ENCODE measurements at places on chromosomes 13 and 19.

- DNase-seq, result no peak
These were observed 29.2 kb downstream of the PHF11 start for GRCh38 chr13:49524740-49525501.

DNA sequence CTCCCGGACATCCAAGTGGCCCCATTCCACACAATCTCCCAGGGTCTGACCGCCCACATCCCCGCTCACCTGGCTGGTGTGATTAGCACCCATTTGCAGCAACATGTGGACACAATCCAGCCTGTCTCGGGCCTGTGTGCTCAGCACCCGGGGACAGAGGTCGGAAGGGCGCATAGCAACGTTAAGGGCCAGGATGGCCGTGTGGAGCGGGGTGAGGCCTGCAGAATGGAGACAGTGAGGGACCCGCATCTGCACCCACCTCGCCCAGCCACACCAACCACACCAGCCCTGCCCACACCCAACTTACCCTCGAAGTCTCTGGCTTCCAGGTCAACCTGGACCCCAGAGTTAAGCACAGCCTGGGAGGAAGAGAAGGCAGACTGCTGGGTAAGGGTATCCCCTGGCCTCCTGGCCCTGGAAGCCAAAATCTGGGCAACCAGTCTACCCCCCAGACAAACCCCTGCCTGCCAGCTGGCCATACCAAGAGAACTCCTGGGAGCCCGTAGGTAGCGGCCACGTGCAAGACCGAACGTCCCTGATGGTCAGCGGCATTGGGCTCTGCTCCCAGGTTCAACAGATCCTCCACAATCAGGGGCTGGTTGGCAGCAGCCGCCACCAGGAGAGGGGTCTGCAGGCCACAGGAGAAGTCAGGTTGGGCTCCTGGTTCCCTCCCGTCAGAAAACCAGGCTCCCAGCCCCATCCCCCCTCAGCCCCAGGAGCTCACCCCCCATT, 4.3 kb downstream of the NFKBID start:
- DNase-seq, result peak; percentile 16

- no peak for DNase-seq
These were observed 123.6 kb downstream of the NALCN start for GRCh38 chr13:101292711-101293110.

DNA sequence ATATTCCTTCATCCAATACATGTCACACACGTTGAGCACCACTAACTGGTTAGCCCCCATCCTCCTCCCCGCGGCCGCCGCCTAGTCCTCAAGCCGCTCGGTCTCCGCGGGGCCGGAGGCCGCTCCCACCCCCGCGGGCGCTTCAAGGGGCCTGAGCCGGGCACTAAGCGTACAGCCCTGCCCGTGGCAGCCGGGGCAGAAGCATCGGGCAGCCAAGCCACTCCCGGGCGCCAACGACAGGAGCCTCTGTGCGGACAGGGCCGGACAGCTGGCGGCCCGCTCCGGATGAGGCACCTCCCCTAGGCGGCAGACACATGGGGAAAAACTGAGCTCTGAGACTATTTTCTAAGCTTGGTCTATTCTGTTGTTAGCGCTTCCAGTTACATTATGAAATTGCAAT, 2.8 kb upstream of the ZNF543 start:
- no peak for DNase-seq

DNA sequence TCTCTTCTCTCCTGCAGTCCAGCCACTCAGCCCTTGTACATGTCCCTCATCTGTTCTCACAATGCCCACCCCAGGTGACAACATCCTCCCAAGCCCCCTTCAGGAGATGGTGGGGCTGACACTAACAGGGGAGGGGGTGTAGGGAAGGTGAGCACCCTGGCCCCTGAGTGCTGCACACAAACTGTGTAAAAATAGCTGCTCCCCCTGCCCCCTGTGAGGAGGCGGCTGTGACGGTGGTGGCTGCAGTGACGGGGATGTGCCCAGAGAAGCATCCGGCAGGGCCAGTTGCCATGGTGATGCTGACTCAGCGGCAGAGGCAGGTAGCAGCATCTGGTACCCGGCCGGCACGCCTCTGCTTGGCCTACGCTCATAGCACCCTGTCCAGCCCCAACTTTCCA, 13.0 kb upstream of the JUND start:
- no peak for DNase-seq

DNA sequence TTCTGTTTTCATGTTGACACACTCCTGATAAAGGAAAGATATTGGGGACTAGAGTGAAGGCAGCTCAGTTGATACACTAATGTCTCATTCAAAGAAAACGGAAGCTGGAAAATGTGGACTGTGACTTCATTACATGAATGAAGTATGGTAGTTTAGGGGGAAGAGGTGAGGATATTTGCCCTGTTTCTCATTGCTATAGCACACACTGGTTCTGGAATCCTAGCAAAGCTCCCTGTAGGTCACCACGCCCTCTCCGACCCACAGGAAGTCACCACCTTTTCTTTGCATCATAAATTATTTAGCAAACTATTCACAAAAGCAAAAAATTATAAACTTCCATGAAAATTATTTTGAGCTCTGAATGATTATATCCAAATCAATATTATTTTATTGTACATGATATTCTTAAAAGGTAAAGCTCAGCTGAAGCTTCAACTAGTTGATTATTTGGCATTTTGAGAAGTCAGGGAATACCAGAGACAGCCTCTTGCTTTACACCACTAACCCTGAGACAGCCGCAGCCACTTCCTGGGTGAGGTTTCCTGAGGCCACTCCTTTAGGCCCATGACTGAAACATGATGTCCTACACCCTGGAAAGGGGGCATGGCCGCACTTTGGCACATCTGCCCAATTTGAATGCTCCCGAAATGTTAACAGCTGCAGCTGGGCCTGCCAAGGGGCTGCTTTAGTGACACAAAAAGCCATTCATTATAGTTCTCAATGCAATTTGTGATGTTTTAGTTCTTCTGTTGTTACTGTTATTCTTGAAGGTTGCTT, 50.0 kb upstream of the WDFY2 start:
- no peak for DNase-seq

DNA sequence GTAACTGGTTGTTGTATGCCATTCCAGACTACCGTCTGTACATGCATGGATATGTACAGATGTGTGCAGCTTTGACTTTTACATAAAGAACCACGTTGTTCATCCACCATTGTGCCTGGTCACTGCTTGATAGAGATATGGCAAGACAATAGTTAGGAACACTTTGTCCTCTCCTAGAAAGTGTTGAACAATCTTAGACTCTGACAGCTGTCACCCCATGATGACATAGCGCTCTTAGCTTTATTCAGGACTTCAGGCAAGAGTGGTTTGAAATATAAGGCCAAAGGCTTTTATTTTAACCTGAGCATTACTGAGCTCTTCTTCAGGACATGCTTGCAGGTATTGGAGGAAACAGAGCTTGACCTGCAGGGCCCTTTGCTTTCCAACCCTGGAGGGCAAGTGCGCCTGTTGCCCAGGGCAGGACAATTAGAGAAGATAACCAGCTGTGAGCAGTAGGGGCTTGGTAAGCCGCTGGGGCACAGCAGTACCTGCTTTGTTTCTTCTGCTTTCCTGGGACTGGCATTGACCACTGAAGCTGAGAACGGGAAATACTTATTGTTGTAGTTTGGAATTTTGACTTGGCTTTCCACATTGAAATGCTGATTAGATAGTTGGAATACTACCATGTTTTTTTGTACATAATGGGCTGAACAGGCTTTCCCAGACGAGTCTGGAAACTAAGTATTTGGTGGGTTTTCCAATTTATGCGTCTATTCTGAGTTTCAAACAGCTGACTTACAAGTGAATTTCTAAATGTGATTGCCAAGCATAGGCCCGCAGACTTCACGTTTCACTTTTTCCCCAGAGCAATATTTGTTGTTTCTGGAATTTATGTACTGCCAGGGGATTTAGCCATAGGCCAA, 51.1 kb downstream of the GARRE1 start:
- DNase-seq, result no peak

DNA sequence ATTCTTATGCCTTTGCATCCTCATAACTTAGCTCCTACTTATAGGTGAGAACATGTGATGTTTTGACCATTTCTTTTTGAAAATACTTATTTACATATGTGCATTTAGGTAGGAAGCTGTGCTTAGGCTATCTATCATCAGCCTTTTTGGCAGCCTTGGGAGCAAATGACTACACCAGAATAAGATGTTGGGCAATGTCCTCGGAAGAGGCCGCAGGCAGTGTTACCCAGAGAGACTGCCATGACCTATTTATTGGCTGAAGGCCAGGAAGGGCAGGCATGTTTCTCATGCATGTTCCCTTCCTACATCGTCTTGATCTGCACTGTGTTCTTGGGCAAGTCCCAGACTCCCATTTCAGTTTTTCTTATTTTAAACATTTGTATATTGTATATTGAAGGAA, 122.3 kb downstream of the B3GLCT start:
- no peak for DNase-seq

GRCh38 chr13:39616087-39616694, 13.2 kb upstream of the LHFPL6 start:
- peak; percentile 76 for DNase-seq

GRCh38 chr13:111893071-111893606, 173.8 kb upstream of the SOX1 start:
- DNase-seq, result no peak

DNA sequence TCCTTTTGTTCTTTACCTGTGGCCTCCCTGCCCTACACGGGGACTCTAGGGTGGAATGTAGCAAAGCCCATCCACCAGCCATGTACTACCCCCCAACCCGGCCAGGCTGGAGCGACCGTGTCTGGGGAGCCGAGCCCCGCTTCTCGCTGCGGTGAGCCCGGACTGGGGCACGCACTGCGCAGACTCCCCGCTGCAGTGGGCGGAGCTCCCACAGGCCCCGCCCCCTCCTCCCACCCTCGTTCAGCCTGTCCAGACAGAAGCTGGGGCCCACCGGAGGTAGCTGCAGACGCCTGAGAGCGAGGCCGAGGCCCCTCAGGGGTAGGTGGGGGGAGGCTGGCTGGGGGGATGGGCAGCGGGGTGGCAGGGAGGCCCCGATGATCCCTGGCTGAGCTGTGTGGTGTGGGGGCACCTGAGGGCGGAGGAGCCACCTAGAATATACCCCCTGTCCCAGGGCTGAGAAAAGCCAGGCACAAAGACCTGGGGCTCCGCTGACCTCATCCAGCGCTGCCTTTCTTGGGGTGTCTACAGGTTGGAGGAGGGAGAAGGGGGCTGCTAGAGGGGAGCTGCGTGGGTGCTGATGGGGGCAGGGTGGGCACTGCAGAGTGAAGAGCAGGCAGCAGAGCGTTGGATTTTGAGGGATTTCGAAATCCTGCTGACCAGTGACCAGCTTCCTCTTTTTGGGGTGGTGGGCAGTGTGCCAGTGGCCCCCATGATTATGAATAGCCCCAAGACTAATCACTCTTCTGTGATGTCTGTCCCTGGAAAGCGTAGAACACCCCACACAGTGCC, 17.3 kb downstream of the PLD3 start:
- DNase-seq, result no peak

DNA sequence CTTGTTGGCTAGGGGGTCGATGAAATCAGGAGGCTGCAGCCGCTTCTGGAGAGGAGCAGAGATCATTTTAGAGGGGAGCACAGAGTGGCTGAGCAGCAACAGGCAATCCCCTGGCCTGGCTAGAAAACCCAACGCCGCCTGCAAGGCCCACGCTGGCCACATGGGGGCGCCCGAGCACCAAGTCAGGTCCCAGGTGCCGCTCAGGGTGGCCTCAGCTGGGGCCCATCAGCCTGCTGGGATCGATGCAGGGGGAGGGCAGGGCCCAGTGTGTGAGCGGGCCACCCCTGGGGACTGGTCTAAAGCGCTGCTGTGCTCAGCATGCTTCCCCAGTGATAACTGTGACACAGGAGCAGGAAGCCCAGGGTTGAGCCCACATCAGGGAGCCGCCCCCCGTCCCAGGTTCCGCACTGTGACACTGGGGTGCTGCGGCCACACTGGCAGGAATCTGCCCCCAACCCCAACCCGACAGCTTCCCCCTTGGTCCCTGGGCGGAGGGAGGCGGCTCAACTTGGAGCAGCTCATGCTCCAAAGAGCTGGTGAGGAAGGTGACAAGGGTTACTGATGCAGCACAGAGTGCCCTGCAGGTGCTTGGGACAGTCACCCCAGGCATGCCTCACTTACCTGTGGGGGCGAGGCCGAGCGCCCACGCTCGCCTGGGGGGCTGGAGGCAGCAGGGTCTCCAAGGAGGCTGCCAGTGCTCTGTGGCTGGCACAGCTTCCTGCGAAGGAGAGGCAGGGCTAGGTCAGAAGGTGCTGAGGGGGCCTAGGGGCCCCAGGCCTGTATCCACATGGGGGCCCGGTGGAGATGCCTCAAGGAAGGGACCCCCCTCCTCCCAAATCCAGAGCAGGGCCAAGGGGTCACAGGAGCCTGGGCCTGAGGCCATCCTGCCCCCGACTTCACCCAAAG, 13.3 kb upstream of the ISYNA1 start:
- peak; percentile 96 for DNase-seq

- DNase-seq, result no peak
These were observed 15.6 kb downstream of the POLR1D start for GRCh38 chr13:27637289-27637626.

DNA sequence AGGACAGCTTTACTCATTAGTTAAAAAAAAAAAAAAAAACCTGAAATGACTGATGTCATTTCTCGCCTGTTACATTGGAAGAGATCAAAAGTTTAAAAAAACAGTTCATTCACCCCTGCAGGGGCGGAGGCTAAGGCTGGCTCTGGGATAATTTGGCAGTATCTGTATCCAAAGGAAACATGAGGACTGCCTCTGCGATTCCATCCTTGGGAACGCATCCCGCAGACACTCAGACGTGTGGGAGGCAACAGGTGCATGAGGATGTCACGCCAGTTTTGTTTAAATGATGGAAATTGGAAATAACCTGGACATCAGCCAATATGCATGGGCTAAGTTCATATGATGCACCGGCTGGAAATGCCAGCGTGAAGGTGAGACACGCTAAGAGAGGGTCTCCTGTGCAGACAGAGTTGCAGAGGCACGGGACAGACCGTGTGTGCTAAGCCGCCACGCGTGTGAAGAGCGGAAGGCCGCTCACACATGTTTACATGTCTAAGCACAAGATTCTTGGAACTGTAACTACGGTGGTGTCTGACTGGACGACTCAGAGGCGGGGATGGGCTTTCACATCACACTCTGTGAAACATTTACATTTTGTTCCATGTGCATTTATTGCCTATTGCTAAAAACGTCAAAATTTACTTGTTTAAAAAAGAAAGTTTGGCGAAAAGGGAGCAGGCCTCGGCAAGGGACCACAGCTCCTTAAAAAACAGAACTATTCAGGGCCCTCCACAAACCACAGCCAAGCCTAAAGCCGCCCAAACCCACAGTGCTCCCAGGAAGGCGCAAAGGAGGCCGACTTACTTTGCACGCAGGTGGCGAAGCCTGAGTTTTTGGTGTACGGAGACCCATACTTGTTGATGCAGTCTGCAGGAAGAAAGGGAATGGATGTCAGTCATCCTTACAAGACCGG, 17.9 kb downstream of the GAS6 start:
- DNase-seq, result peak; percentile 9

- DNase-seq, result no peak
These were observed 4.6 kb downstream of the CBARP start for GRCh38 chr19:1233115-1233667.

- DNase-seq, result no peak
These were observed 352.5 kb downstream of the DNAJC15 start for GRCh38 chr13:43375797-43376465.

Measured in D341Med (cell line).